ENCODE measurements at places on chromosomes 5 and 9.
A peak's percentile ranks its signal among the peaks of the same experiment; 100 is the strongest.

GRCh38 chr9:35508069-35508468, 18.2 kb downstream of the RUSC2 start:
- DNase-seq, result no peak

DNA sequence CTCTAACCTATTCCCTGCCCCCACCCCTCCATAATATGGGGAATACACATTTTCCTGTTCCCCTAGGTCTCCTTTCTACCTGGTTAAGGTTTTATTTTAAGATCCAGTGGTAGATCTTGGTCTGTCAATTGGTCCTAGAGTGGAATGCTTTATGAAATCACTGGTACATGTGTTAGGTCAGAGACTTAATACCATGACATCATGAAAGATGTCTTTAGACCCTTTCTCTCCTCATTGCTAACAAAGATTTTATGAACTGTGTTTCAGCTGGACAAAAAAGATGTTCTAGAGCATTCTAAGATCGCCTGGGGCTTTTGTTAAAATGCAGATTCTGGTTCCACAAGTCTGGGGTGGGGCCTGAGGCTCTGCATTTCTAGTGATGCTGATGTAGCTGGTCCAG, 9.1 kb downstream of the GSN start:
- DNase-seq, result no peak

- DNase-seq, result no peak
Observed at GRCh38 chr5:89301321-89302025, 418.5 kb upstream of the MEF2C start.

DNA sequence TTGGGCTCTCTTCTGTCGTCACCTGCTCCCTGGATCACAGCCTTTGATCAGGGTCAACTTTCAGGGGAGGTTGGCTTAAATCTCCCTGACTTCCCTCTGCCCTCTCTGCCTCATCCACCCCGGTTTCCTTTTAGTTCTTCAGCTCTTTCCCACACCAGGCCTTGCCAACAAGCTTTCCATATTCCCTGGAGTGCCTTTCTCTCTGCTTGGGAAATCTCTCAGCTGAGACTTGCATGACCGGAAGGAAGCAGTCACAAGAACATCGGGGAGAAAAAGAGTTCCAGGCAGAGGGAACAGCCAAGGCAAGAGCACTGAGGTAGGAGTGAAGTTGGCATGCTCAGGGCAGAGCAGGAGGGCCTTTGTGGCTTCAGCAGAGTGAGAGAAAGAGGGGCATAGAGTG, 88.4 kb upstream of the HSPA9 start:
- no peak for DNase-seq

GRCh38 chr9:109297899-109298298, 23.0 kb downstream of the EPB41L4B start:
- DNase-seq, result no peak

DNA sequence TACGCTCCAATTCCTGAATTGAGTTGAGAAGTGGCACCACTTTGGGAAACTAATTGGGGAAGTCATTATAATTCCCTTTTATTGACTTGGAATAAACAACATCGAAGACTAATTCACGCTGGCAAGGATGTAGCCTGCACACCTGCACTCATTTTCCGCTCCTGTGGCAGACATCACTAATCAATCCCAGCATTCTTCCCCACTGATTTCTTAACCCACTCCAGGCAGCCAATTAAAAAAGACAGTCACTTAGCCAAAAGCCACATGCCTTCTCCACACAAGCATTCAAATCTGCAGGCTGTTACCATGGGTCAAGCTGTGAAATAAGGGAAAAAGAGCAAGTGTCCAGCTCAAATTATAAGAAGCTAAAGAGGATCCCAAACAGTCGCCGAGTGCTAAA, 68.2 kb upstream of the HRH2 start:
- DNase-seq, result no peak

DNA sequence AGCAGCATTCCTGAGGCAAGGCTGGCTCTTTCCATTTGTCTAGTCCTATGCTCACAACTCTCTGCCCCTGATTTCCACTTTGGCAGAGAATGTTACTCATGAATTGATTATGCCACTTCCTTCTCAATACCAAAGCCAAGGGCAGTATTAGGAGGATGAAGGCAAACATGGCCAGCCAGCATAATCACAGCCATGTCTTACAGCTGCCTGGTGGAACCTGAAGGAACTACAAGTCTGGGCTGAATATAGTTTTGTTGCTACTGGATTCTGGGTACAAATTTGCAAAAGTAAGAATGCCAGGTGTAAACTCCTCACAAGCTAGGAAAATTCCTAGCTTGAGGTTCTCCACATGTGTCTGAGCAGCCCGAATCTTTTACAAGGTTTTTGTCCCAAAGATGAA, 4.2 kb downstream of the SIL1 start:
- DNase-seq, result no peak

DNA sequence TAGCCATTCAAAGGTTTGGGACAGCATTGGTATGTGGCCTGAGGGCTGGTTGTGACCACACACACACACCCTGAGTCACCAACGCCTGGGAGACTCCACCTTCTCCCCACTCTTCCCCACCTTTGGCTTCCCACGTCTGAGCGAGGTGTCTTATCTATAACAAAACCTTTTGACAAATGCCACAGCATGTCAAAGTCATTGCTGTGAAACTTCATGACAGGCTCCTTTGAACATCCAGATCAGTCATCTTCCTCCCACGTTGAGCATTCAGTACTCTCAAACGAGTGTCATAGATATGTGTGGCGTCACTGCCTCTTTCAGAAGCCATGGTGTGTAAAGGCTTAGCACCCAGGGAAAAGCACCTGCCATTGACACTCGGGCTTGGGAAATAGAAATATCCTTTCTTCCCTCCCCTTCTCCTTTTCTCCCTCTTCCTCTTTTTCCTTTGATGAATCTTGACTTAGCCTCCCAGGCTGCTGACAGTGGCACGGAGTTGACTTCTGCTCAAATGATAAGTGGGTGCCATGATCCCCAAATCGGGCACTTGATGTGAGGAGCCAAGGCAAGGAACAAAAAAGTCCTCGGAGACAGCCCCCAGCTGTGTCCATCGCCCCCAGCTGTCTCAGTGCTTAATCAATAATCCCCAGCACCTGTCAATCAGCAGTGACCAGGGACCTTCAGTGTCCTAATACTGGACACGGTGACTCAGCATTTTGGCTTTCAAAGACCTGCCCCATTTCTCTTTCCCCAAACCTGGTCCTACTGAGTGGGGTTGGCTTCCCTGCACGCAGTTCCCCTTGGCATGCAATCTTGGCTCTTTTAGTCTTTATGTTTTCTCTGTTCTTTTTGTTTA, 114.8 kb downstream of the FGF18 start:
- DNase-seq, result no peak

DNA sequence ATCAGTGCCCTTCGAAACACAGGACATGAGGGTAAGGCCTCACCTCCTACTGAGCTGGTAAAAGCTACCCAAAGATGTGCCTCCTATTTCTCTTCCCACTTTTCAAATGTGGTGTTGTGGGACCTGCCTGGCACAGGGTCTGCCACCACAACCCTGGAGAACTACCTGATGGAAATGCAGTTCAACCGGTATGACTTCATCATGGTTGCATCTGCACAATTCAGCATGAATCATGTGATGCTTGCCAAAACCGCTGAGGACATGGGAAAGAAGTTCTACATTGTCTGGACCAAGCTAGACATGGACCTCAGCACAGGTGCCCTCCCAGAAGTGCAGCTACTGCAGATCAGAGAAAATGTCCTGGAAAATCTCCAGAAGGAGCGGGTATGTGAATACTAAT, 1.9 kb downstream of the IRGM start:
- no peak for DNase-seq

GRCh38 chr5:176458904-176459561, 10.8 kb downstream of the FAF2 start:
- DNase-seq, result no peak

GRCh38 chr5:148853868-148854267, 27.5 kb downstream of the ADRB2 start:
- no peak for DNase-seq

GRCh38 chr5:134406390-134406789, 5.3 kb downstream of the CDKN2AIPNL start:
- DNase-seq, result no peak

DNA sequence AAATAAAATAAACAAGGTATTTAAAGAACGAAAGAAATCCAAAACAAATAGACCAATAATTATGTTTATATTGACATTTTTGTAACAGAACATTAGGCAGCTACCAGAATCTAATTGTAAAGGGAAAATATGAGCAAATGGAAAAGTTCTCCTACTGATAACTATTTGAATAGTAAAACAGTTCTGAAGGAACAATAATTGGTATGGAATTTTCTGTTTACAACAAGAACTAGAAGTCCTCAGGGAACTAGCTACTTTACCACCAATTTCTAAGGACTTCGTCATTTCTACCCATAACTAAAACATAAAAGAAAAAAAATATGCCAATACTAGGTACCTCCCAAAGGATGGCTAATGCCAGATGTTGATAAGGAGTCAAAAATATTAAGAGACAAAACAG, 58.5 kb downstream of the AP3B1 start:
- DNase-seq, result no peak

DNA sequence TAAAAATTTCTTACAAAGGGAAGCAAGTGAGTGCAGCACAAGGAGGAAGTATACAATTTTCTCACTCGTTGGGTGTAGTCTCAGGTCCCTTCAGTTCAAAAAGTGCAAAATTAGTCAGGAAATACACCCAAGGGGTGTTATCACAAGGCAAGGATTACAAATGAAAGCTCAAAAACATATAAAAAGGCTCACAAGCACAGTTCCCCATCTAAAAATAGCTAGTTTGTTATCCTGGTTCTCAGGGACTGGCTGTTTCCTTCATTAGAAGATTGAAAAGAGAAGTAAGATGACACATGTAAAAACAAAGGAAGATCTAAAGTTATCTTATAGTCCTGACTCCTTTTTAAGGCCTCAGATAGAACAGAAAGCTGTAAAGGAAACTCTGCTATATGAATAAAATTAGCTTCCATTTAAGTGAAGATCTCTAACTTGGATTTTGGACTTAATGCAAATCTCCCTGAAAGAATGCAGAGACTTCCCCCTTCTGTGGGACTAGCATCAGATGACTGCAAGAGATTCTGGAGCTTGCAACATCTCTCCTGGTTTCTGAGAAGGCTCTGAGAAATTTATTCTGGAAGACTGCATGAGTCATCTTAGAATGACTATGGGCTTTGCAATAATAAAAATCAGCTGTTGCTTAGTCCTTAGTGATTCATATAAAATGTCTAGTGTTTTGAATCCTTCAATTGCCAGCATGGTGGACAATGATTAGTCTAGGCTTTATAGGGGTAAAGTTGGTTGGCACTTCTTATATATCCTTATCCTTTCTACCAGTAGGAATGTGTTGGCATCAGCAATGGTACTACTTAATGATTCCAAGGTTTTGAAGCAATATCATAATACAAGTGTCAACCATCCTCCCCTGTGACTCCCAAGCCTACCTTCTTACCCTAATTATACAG, 25.4 kb downstream of the DAB2 start:
- DNase-seq, result no peak

- no peak for DNase-seq
Observed at GRCh38 chr5:179914032-179914755, 6.5 kb upstream of the TBC1D9B start.

DNA sequence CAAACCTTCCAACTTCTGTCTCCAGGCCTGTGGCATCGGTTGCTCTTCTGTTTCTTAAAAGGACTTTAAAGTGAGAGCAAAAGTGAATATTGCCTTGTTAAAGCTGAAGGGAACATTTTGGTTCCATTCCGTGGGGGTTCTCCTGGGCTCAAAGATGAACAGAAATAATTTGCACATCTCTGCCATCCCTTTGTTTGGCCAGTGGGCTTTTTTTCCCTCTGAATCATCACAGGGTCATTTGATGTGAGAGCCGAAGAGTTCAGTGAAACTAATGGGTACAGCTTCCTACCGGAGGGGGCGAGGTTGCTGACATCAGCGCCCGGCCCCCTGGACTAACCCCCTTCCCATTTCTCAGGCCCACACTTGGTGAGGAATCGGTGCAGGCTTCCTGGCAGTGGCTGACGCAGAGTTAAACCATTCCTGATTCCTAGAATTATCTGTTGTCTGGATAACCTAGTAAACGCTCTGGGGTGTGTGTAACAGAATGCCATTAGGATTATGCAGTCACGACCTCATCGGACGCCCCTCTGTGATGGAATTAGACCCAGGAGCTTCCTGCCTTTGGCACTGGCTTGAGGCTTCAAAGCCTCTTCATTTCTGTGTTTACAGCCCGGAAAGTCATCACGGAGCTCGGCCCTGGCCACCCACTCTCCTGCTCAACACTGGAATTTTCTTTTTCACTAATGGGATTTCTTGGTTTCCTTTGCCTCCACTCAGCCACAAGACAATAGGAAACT, 61.6 kb upstream of the RPL26L1 start:
- DNase-seq, result no peak

GRCh38 chr5:45741110-45741509, 44.9 kb upstream of the HCN1 start:
- DNase-seq, result no peak

GRCh38 chr5:148352696-148353095, 17.3 kb downstream of the SPINK9 start:
- no peak for DNase-seq

GRCh38 chr5:69334793-69335268, 2.2 kb upstream of the CCDC125 start:
- DNase-seq, result peak; percentile 34

- no peak for DNase-seq
Observed at GRCh38 chr5:169941542-169941941, 38.8 kb downstream of the INSYN2B start.

DNA sequence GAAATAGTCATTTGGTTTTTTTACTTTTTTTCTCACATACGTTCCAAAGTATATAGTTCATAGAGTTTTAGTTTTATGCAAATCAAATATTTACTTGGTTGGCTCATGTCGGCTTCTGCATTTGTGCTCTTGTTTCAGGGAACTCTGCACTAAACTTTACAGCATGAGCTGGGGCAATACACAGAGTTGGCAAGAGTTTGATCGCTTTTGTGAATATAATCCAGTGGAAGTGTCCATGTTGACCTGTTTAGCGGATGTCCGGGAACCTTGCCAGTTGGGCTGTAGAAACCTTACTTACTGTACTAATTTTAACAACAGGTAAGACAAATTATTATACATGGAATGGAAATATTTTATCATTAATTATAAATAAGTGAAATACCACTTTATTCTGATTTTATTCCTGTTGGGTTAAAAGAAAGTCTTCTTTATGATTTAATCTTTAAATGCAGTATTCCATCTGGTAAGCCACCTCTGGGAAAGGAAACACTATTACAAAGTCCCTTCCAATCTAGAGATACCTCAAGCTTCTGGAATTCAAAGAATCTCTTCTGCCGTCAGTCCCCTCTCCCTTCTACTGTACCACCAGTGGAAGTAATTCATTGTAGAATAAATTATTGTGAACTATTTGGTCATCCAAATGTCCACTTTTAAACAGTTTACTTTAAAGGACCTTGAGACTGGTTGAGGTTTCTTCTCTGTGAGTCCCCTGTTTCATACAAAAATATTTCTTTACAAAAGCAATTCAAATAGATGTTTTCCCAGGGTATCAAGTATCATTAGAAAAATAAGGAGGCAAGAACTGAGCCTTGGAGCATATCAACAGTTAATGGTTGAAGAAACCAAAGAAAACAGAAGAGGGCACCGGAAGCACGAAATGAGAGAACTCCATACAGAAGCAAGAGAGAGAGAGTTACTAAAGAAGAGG, 45.2 kb upstream of the GLIPR2 start:
- DNase-seq, result no peak

Data from stimulated activated CD8-positive, alpha-beta memory T cell treated with anti-CD3 and anti-CD28 coated beads, Interleukin-4, amount 100 ng/mL, for 4 hours (primary cell).